ENCODE measurements at places on chromosomes 11 and 22. TPM values are rescaled to one million over a fixed set of nuclear protein-coding genes. Genes with fewer than 3 reads are reported as not detected.

TEX54 gene
- total RNA-seq, result not detected

APLNR gene
- 5.3 TPM for total RNA-seq

IFITM1 gene
- total RNA-seq, result 6.9 TPM

TUBA8 gene
- total RNA-seq, result 2.9 TPM

CLMP gene
- total RNA-seq, result 50.5 TPM

SHISAL1 gene
- total RNA-seq, result 20.8 TPM

PIH1D2 gene
- total RNA-seq, result 2.9 TPM

CBX7 gene
- total RNA-seq, result 6.1 TPM

OR8B2 gene
- not detected for total RNA-seq

CYP2D6 gene
- total RNA-seq, result 2.0 TPM
